Fibroblast of the aortic adventitia (primary cell): ENCODE measurements at places on chromosomes 7 and 10.
A peak's percentile ranks its signal among the peaks of the same experiment; 100 is the strongest.

- DNase-seq, result no peak
Observed at GRCh38 chr7:68576366-68576765, 1021.9 kb upstream of the AUTS2 start.

GRCh38 chr10:133613699-133614098 is 12.9 kb downstream of the FRG2B start:
- DNase-seq, result no peak

- no peak for DNase-seq
Observed at GRCh38 chr7:137601642-137602041, 245.1 kb downstream of the DGKI start.

DNA sequence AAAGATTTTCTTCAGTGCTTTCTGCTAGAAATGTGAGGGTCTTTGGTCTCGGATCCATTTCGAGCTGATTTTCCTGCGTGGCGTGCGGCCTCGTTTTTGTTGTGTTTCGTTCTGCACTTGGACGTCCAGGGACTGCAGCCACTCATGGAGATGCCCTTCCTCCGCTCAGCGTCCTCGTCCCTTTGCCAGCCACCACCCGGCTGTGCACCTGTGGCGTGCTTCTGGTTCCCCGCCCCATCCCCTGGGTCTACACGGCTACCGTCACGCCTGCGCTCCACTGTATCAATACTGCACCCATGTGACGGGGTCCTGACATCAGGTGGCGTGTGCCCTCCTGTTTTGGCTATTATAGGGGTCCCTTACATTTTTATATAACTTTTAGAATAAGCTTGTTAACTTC is 42.7 kb upstream of the NKX6-2 start:
- DNase-seq, result no peak

GRCh38 chr10:117223693-117224430 is 17.1 kb upstream of the SLC18A2 start:
- no peak for DNase-seq

DNA sequence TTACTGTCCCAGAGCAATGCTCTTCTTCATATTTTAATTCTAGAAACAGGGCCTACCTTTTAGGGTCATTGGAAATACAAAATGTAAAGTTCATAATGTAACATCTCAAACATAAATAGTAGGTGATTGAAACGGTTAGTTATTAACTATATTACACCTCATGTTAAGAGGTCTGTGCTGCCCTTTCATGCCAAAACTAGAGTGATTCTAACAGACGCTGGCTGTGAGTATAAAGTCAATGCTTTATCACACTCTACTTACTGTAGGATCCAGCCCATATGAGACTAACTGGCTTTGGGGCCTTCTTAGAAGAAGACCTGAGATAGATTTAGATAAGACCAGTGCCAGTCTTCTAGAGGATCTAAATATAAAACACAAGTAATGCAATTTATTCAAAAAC is 966.1 kb upstream of the SORCS1 start:
- no peak for DNase-seq

DNA sequence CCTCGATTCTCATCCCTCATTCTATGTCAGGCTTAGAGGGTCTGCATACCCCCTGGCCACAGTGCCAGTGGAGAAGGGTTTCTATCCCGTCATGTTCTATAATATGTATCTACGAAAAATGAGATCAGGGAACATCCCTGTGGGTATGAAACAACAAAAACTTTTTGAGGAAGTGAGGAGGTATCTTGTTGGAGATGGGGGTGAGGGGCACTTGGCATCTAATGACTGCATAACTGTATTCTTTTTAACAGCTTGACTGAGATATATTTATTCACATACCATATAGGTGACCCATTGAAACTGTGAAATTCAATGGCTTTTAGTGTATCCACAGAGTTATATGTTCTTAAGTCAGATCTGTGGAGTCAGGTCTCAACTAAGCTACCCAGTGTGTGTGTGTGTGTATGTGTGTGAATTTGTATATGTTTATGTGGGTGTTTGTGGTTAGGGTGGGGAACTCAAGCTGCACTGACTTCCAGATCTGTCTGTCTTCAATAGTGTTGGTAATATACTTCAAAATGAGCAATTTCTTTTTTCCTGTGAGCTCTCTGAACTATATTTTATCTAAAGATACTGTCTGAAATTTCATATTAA is 528.9 kb downstream of the CNTNAP2 start:
- DNase-seq, result no peak

DNA sequence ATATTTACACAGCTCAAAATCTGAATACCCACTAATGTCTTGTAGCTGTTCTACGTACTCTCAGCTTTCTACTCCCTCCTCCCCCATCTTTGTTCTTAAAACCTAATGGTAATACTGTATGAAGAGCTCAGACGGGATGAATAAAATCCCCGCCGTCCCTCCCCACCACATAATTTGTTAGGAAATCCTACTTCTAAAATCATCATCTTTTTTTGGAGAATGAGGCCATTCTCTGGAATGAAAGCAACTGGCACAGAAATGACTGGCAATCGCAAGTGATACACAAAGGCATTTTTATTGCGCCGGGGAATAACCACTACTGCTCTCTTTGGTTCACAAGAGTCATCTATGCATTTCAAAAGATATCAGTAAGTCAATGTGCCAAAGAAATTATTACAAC is 27.3 kb downstream of the SLC35B4 start:
- peak; percentile 55 for DNase-seq

DNA sequence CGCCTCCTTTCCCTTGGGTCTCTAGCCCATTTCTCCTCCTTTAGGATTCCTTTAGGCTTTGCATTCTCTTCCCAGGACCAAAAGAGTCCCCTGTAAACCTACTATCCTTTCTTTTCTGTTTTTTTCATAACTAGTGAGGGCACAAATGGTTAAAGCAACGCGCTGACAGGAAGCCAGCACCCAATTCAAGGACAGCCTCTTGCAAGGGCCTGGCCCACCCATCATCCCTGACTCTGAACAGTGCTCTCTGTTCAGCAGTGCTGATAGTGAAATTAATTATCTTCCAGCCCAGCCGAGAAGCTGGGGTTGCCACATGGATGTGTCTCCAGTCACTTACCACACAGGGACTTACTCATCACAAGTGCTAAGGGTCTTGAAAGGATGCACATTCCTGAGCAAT is 38.3 kb upstream of the RNF32 start:
- no peak for DNase-seq

- no peak for DNase-seq
Observed at GRCh38 chr7:129613016-129613337, 1.5 kb downstream of the NRF1 start.

GRCh38 chr10:30816820-30817171 is 187.2 kb upstream of the LYZL2 start:
- DNase-seq, result no peak

DNA sequence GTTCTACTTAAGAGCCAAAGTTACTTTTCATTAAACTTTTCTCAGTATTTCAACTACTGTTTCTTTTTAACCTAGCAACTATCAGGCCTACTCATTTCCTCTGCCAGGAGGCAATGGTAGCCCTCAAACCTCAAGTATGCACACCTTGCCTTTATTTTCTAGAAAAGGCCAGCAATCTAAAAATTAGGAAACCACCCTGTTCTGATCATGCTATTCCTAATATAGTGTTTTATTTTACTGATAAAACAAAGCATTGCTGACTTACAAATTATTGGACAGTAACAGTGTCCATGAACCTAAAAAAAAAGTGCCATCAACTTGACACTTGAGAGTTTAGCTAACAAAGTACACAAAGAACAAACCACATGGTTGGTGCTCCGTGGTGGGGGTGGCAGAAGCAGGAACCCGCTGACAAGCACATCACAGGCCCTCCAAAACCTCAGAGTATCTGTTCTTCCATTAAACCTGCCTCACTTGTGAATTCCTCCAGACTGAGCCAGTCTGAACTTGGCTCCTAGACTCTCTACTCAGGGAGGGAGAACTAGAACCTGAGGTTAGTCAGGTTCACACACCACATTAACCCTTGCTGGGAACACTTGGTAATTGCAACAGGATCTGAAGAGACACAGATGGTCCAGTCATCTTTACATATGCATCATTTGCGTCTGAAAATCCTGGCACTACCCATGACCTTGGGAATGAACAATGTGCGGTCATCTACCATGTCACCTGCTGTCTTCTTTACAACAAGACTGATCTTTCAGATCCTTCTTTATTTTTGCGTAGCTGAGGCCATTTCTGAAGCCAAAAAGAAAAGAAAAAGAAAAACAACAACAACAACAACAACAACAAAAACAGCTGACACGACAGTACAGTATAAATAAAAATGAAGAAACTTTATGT is 31.9 kb downstream of the PIP4K2A start:
- peak; percentile 66 for DNase-seq

- DNase-seq, result no peak
Observed at GRCh38 chr10:97065128-97065527, 120.6 kb downstream of the SLIT1 start.

DNA sequence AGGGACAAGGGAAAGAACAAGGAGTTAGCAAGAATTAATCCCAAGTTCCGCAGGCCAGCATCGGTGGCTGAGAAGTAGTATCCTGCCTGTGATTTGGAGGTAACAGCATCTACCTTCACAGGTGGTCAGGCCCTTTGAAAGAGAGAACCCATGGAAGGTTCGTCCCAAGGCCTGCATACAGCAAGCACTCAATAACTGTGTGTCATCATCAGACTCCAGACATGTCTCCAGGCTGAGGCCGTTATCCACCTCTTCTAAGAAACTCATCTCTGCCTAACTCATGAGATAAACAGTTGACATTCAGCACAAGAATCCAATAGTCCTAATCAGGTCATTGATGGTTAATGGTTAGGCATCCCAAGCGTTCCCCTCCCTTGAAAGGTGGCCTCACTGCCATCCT is 45.0 kb downstream of the CTBP2 start:
- no peak for DNase-seq

DNA sequence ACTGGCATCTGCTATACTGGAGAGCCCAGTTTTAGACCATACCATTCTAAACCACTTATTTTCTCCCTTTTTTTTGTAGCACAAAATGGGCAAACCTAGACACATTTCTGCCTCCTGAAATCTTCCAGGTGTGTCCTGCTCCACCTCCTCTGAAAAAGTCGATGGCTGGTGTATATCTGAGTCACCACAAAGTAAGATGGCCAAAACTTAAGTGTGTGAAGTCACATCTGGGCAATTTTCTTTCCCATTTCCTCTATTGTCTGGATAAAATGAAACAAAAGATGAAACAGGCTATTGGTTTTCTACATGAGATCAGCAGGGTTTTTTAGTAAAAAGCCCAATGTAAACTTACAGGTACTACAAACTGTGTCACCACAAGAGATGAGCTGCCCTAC is 65.5 kb downstream of the OSBPL3 start:
- DNase-seq, result no peak

DNA sequence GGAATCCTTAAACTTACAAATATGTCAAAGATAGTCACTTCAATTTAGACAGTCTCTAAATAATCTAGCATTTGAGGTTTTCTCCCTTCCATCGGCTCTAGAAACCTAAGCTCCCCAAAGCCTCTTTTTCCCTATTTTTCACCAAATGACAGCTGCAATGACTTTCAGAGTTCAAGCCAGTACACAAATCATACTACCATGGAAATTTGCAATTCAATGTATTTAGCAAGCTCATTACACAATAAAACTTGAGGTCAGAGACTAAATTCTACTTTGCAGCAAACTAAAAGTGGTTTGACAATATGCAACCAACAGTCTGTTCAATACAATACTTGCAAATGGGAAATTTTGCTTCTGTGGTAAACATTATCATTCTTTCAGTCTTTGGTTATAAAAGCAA is 80.3 kb downstream of the SKIDA1 start:
- no peak for DNase-seq
